Bronchial smooth muscle cell (primary cell): ENCODE measurements at places on chromosomes 11 and 22. TPM values are rescaled to one million over a fixed set of nuclear protein-coding genes. Genes with fewer than 3 reads are reported as not detected.

The RTN4RL2 gene
- total RNA-seq: under 0.01 TPM in 2 replicates

The TRIM44 gene
- 6.3 and 8.0 TPM in 2 replicates for total RNA-seq

The SLC17A6 gene
- total RNA-seq: not detected in 2 replicates

The GAB4 gene
- not detected in 2 replicates for total RNA-seq

The PLA2G3 gene
- 0.16 TPM in 1 of 2 replicates, not detected in the other for total RNA-seq

The SLC5A1 gene
- total RNA-seq: not detected in 2 replicates

The CASP5 gene
- total RNA-seq: under 0.01 TPM in 1 of 2 replicates, not detected in the other

The PLEKHB1 gene
- 1.3 and 1.6 TPM in 2 replicates for total RNA-seq

The CCDC73 gene
- total RNA-seq: under 0.01 TPM in 1 of 2 replicates, not detected in the other

The INPP5J gene
- 0.16 and 0.17 TPM in 2 replicates for total RNA-seq

The NRIP3 gene
- 3.0 and 15.9 TPM in 2 replicates for total RNA-seq
